ENCODE measurements at places on chromosomes 6 and 20. TPM values are rescaled to one million over a fixed set of nuclear protein-coding genes. Genes with fewer than 3 reads are reported as not detected.

Gene MRAP2
- total RNA-seq = not detected

Gene MAD2L1BP
- total RNA-seq = 37.6 TPM

Gene TOX2
- 24.8 TPM for total RNA-seq

Gene SOBP
- 0.53 TPM for total RNA-seq

Gene PRL
- not detected for total RNA-seq

Gene LEMD2
- 45.7 TPM for total RNA-seq

Gene SNAP91
- total RNA-seq = not detected

Gene EFHC1
- total RNA-seq = 35.5 TPM

Gene RCAN2
- total RNA-seq = 11.7 TPM

Gene SNPH
- 20.0 TPM for total RNA-seq

Gene MYB
- total RNA-seq = 4.0 TPM

Gene SLC17A4
- not detected for total RNA-seq

Gene KHDC1
- total RNA-seq = 3.2 TPM

Gene TXLNB
- under 0.01 TPM for total RNA-seq

Gene CST5
- not detected for total RNA-seq

Gene NFATC2
- not detected for total RNA-seq

Gene PCSK2
- not detected for total RNA-seq

Gene PKIB
- total RNA-seq = under 0.01 TPM

Gene NKX2-2
- total RNA-seq = not detected

Gene MAFB
- 0.71 TPM for total RNA-seq

Gene UBE2J1
- 36.5 TPM for total RNA-seq

Gene PGC
- total RNA-seq = not detected

Gene HLA-E
- total RNA-seq = 231 TPM

Gene MMP24
- total RNA-seq = 0.86 TPM

Gene ACTR5
- total RNA-seq = 6.7 TPM

Gene KCNK16
- total RNA-seq = not detected

Gene MDFI
- not detected for total RNA-seq

Gene ZNF391
- total RNA-seq = 3.4 TPM

Gene HLA-DRA
- not detected for total RNA-seq

Gene SMIM13
- total RNA-seq = 5.3 TPM

Gene DOK5
- 0.29 TPM for total RNA-seq

Gene HLA-DMB
- total RNA-seq = not detected

Gene HCK
- not detected for total RNA-seq

Gene SULF2
- 22.7 TPM for total RNA-seq

Gene ULBP3
- 10.7 TPM for total RNA-seq

Gene SLC16A10
- not detected for total RNA-seq

Gene SIM1
- total RNA-seq = not detected

Gene TFAP2C
- total RNA-seq = 8.0 TPM

Gene EDN3
- total RNA-seq = not detected

Gene RIOK1
- 19.0 TPM for total RNA-seq

Gene CDC5L
- 9.8 TPM for total RNA-seq

Gene PI3
- total RNA-seq = not detected

Gene OXT
- not detected for total RNA-seq

Gene TRIM40
- total RNA-seq = not detected

Gene ALDH5A1
- 7.2 TPM for total RNA-seq

Gene FERMT1
- total RNA-seq = 7.5 TPM

Gene MOXD1
- total RNA-seq = 24.2 TPM

Gene CALHM5
- total RNA-seq = 0.58 TPM

Gene ADISSP
- total RNA-seq = 68.9 TPM

Gene BTNL2
- not detected for total RNA-seq

Gene EPHA7
- total RNA-seq = under 0.01 TPM

Gene PI16
- total RNA-seq = not detected

Gene MYH7B
- total RNA-seq = not detected

Gene DYNLT2
- total RNA-seq = 0.35 TPM

Gene SMIM29
- total RNA-seq = 58.5 TPM
